ENCODE measurements at places on chromosomes 1 and 21. TPM values are rescaled to one million over a fixed set of nuclear protein-coding genes. Genes with fewer than 3 reads are reported as not detected.

Gene IGSF3
- 0.40 TPM for total RNA-seq

Gene SIK1
- total RNA-seq: 26.5 TPM

Gene SPOCD1
- total RNA-seq: not detected

Gene PLA2G4A
- total RNA-seq: 0.71 TPM

Gene C1orf210
- not detected for total RNA-seq

Gene RBBP5
- 14.3 TPM for total RNA-seq

Gene GNPAT
- total RNA-seq: 75.9 TPM

Gene GPR89A
- total RNA-seq: 7.6 TPM

Gene GUCA2A
- total RNA-seq: not detected

Gene CATSPERE
- total RNA-seq: 0.42 TPM

Gene NKAIN1
- total RNA-seq: 3.7 TPM

Gene RGS8
- total RNA-seq: not detected

Gene C4BPA
- not detected for total RNA-seq

Gene TDRD10
- 0.84 TPM for total RNA-seq

Gene TFF3
- 1.1 TPM for total RNA-seq

Gene TARS2
- 35.1 TPM for total RNA-seq

Gene OR2T35
- total RNA-seq: not detected

Gene CD48
- 1.7 TPM for total RNA-seq

Gene PHTF1
- total RNA-seq: 9.0 TPM

Gene CENPS
- total RNA-seq: 2.2 TPM

Gene CD1D
- total RNA-seq: 0.89 TPM

Gene LORICRIN
- total RNA-seq: not detected

Gene KRTAP13-2
- not detected for total RNA-seq

Gene FAAP20
- total RNA-seq: 26.3 TPM

Gene CRYBG2
- total RNA-seq: 2.9 TPM

Gene PROX1
- total RNA-seq: 16.0 TPM

Gene TFF2
- total RNA-seq: not detected

Gene C1orf226
- total RNA-seq: 0.86 TPM

Gene NBPF3
- total RNA-seq: 1.8 TPM

Gene HIPK1
- 63.6 TPM for total RNA-seq

Gene LY9
- total RNA-seq: not detected

Gene GADD45A
- 93.5 TPM for total RNA-seq

Gene PRPF38B
- total RNA-seq: 19.6 TPM

Gene SEMA4A
- total RNA-seq: 1.2 TPM

Gene LRRC53
- total RNA-seq: not detected

Gene TEDDM1
- total RNA-seq: not detected

Gene RNU1-3
- 4,558 TPM for total RNA-seq

Gene PAPPA2
- total RNA-seq: 0.10 TPM

Gene ICOSLG
- 1.6 TPM for total RNA-seq

Gene KCNN3
- 13.0 TPM for total RNA-seq

Gene DYNLT5
- total RNA-seq: 0.84 TPM

Gene ARMH1
- 0.64 TPM for total RNA-seq

Gene ETS2
- 98.7 TPM for total RNA-seq

Gene FTCD
- total RNA-seq: 0.16 TPM

Gene LCE3C
- not detected for total RNA-seq

Gene OR2L2
- total RNA-seq: not detected

Gene PLA2G2C
- not detected for total RNA-seq

Gene LCE5A
- total RNA-seq: not detected

Gene SPATA45
- not detected for total RNA-seq

Gene AMY1B
- not detected for total RNA-seq

Gene SHISAL2A
- total RNA-seq: 0.61 TPM

Data from psoas muscle (tissue), 8 donors.